Activated T-helper 2 cell treated with anti-CD3 and anti-CD28 coated beads, Interferon-gamma antibody, Interleukin-2, Interleukin-4, amounts not matched to agents 10 μg/mL and 5 μg/mL and 100 μg/mL, durations not matched to agents 14 hours and 24 hours and 36 hours (primary cell): ENCODE measurements at places on chromosomes 13 and 19. TPM values are rescaled to one million over a fixed set of nuclear protein-coding genes. Genes with fewer than 3 reads are reported as not detected.

GRCh38 chr13:32726374-32727037 lies 140.3 kb downstream of the PDS5B start:
- DNase-seq, result no peak
- no peak overlapping the region for H3K27ac ChIP-seq
- peaks cover 72% of the 10 kb centered on the region for H3K36me3 ChIP-seq
- H3K4me1 ChIP-seq, result peaks cover 29% of the 10 kb centered on the region

Gene KIR3DL1
- total RNA-seq, result not detected in 2 replicates

GRCh38 chr13:103297083-103297482 lies 230.9 kb upstream of the SLC10A2 start:
- H3K4me1 ChIP-seq, result no peaks in the 10 kb centered on the region
- H3K36me3 ChIP-seq, result no peaks in the 10 kb centered on the region
- no peak overlapping the region for H3K4me3 ChIP-seq
- H3K27ac ChIP-seq, result no peak overlapping the region

- no peak overlapping the region for H3K4me3 ChIP-seq
- H3K27me3 ChIP-seq, result peaks cover 3% of the 10 kb centered on the region
- H3K27ac ChIP-seq, result no peak overlapping the region
- peaks cover 2% of the 10 kb centered on the region for H3K4me1 ChIP-seq
Measured at GRCh38 chr13:100195568-100195967, 106.7 kb downstream of the PCCA start.

DNA sequence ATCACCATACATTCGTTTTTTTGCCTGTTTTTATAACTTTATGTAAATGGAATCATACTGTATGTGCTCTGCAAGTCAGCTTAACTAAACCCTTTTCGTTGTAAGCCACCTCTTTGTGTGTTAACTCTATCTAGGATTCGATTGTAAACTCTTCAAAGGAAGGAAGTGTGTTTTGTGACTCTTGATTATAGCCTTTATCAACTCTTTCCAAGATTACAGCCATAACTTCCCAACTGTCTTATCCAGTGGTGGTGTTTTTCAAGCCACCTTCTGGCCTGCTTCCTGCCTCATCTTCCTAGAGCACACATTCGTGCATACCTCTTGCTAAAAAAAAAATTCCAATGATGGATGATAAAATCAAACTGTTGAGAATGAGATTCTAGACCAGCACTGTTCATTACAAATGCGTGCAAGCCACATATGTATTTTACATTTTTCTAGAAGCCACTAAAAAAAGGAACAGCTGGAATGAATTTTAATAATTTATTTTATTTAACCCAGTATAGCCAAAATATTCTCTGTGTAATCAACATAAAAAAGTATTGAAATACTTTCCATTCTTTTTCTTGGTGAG lies 12.0 kb upstream of the FBXL3 start:
- DNase-seq, result no peak
- H3K27ac ChIP-seq, result no peak overlapping the region
- peaks cover 9% of the 10 kb centered on the region for H3K36me3 ChIP-seq
- H3K27me3 ChIP-seq, result no peaks in the 10 kb centered on the region
- H3K4me3 ChIP-seq, result no peak overlapping the region

- no peak overlapping the region for H3K27ac ChIP-seq
- H3K4me3 ChIP-seq, result no peak overlapping the region
- H3K36me3 ChIP-seq, result no peaks in the 10 kb centered on the region
- no peak for DNase-seq
Measured at GRCh38 chr13:95323930-95324662, 22.8 kb upstream of the ABCC4 start.

Gene ZNF575
- total RNA-seq, result 1.7 and 2.1 TPM in 2 replicates

DNA sequence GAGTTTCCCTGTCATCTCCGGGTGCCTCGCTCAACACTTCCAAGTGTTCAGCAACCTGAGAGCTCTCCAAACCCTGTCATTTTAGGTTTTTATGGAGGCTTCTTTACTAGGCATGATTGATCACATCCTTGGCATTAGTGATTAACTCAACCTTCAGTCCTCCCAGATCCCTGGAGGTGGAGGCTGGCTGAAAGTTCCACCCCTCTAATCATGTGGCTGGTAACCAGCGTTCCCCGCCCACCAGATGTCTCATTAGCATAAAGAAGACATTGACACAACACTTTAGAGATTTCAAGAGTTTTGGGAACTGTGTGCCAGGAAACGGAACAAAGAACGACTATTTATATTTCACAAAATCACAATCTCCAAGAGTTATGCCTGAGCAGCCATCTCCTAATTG lies 71.1 kb upstream of the RGCC start:
- no peaks in the 10 kb centered on the region for H3K36me3 ChIP-seq
- H3K27me3 ChIP-seq, result peaks cover 3% of the 10 kb centered on the region
- no peak overlapping the region for H3K4me3 ChIP-seq
- peaks cover 14% of the 10 kb centered on the region for H3K4me1 ChIP-seq
- no peak for DNase-seq

DNA sequence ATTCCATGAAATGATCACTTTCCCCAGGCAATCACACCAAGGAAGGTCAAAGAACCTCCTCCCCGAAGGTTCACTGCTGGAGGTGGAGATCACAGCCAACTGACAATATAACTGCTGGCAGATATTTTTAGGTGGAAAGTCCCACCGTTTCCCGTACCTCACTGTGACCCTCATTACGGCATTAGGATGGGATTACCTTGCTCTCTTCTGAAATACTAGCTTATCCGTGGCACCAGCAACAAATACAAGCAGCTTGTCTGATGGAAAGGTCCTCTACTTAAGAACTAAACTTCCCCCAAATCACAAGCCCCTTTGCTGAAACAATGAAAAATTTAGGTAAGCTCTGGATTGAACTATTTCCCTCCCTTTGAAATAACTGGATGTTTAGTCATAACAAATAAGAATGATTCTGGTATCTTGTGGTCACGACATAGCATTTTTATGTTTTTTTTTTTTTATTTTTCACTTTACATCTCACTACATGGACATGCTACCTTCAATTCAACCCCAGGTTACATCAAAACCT lies 178.9 kb downstream of the COL4A1 start:
- DNase-seq, result no peak
- no peaks in the 10 kb centered on the region for H3K36me3 ChIP-seq
- H3K4me3 ChIP-seq, result no peak overlapping the region
- H3K27ac ChIP-seq, result no peak overlapping the region
- H3K27me3 ChIP-seq, result peaks cover 33% of the 10 kb centered on the region
- peaks cover 1% of the 10 kb centered on the region for H3K4me1 ChIP-seq

GRCh38 chr19:8321067-8321985 lies at the start of the genes NDUFA7 and RPS28:
NDUFA7 (minus strand) TSS chr19:8321375; CDS start chr19:8321358, 17 bp downstream.
RPS28 (plus strand) TSS chr19:8321496; CDS start chr19:8321531, 35 bp downstream.
- peak within 1 kb of the TSS; percentile 99 for H3K4me3 ChIP-seq
- peak within 1 kb of the TSS; percentile 98 for H3K27ac ChIP-seq
- H3K36me3 ChIP-seq, result peaks cover 44% of the 10 kb centered on the region

- peaks cover 40% of the 10 kb centered on the region for H3K4me1 ChIP-seq
- H3K36me3 ChIP-seq, result no peaks in the 10 kb centered on the region
- DNase-seq, result no peak
- H3K27me3 ChIP-seq, result peaks cover 2% of the 10 kb centered on the region
- H3K4me3 ChIP-seq, result peak overlapping the region; percentile 91
Measured at GRCh38 chr13:46554951-46555350, 2.0 kb downstream of the LRCH1 start.

GRCh38 chr13:27170516-27171243 lies 931 bp downstream of the USP12 start:
- peak; percentile 16 for DNase-seq
- peaks cover 57% of the 10 kb centered on the region for H3K4me1 ChIP-seq
- peak overlapping the region; percentile 99 for H3K27ac ChIP-seq

DNA sequence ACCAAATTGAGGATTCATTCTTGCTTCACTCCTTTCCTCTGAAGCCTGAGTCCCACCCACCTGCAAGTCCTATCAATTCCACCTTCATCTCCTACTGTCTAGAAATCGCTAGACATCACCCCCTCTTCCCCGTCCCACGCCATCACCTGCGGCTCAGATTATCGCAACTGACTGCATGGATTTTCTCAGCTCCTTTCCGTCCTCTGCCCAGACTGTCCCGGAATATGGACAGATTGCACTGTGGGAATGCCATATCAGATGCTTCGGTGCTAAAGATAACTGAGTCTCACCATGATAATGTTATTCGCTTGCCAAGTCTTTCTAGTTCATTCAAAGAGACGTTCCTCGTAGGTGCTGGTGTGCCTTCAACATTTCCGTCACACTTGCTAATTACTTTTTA lies 66.4 kb upstream of the USP29 start:
- H3K27me3 ChIP-seq, result no peaks in the 10 kb centered on the region
- no peaks in the 10 kb centered on the region for H3K36me3 ChIP-seq
- DNase-seq, result no peak

- no peak for DNase-seq
- peaks cover 2% of the 10 kb centered on the region for H3K27me3 ChIP-seq
- no peak overlapping the region for H3K27ac ChIP-seq
- no peaks in the 10 kb centered on the region for H3K4me1 ChIP-seq
Measured at GRCh38 chr13:30835442-30835841, 70.6 kb upstream of the MEDAG start.

Gene OR7A5
- not detected in 2 replicates for total RNA-seq

- peaks cover 56% of the 10 kb centered on the region for H3K36me3 ChIP-seq
- no peak overlapping the region for H3K27ac ChIP-seq
- no peak for DNase-seq
- peak overlapping the region; percentile 4 for H3K4me3 ChIP-seq
Measured at GRCh38 chr13:98478189-98479129, 98.4 kb downstream of the STK24 start.

Gene CEACAM3
- not detected in 2 replicates for total RNA-seq

Gene KLK14
- total RNA-seq, result 0.44 and 0.52 TPM in 2 replicates

Gene NKPD1
- total RNA-seq, result 0.07 and 0.09 TPM in 2 replicates

DNA sequence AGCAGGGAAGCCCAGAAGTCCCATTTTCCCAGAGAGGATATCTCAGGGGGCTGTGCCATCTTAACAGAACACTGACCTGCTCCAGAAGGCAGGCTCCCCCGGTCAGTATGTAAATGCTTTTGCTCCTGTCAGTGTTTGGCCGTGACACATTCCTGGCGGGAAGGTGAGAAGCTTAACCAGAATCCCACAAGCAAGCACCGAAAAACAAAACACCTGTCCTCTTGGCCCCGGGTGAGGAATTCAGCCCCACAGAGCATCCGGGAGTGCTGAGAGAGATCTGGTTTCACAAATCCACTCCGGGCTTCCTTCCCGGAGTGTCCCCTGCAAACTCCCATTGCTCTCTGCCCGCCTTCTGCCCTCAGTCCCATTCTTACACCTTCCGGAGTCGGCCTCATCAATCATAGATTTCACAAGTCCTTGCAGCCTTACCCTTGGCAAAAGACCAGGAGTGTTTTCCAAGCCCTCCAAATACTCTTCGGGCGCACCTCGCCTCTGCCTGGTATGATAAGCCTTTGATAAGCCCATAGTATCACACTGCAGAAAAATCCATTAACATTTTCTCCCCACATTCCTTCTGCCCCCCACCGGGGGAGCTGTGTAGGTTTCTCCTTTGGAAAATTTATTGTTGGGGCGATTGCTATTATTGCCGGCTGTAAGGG lies 12.2 kb downstream of the TPM4 start:
- H3K27ac ChIP-seq, result peak overlapping the region; percentile 51
- no peaks in the 10 kb centered on the region for H3K27me3 ChIP-seq
- no peak overlapping the region for H3K4me3 ChIP-seq

GRCh38 chr13:113621046-113621445 lies 36.5 kb downstream of the TFDP1 start:
- no peak overlapping the region for H3K27ac ChIP-seq
- no peak overlapping the region for H3K4me3 ChIP-seq
- H3K36me3 ChIP-seq, result peaks cover 43% of the 10 kb centered on the region
- H3K27me3 ChIP-seq, result no peaks in the 10 kb centered on the region
- H3K4me1 ChIP-seq, result no peaks in the 10 kb centered on the region
- DNase-seq, result no peak

DNA sequence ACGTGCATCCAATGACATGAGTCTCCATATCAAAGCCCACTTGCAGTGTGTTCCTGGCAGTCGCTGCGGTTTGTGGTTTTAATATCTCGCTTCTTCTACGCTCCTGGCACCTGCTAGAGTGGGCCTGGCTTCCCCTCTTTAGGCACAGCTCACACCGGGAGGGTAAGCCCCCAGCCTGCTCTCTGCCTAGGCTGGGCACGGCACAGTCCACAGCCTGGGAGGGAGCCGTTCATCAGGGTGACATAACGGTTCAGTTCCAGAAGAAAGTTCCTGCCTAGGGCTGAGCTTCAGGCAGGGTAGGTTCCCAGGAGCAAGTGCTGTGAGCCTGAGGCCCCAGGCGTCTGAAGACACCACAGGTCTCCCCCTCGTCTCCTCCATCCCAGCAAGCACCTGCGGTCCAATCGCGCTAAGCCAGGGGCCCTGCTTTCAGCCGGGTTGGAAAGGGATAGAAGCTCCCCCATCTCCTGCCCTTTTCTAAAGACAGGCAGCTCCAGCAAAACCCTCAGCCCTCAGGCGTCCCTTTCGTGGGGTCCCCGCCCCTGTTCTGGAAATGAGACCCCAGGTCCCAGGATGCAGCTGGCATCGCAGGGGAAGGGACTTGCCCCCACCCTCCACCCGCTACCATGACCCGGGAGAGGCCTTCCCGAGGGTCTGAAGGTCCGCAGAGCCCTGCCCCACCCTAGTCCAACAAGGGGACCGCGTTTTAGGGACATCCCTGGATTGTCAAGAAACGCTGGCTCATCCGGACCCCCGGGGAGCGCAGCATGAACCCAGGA lies 121.6 kb upstream of the ZNF507 start:
- DNase-seq, result no peak
- H3K27ac ChIP-seq, result no peak overlapping the region
- H3K27me3 ChIP-seq, result peaks cover 22% of the 10 kb centered on the region
- H3K4me1 ChIP-seq, result peaks cover 5% of the 10 kb centered on the region
- H3K4me3 ChIP-seq, result no peak overlapping the region
- no peaks in the 10 kb centered on the region for H3K36me3 ChIP-seq
